Naive thymus-derived CD8-positive, alpha-beta T cell (primary cell): ENCODE measurements at places on chromosomes 5 and 9.
A peak's percentile ranks its signal among the peaks of the same experiment; 100 is the strongest.

DNA sequence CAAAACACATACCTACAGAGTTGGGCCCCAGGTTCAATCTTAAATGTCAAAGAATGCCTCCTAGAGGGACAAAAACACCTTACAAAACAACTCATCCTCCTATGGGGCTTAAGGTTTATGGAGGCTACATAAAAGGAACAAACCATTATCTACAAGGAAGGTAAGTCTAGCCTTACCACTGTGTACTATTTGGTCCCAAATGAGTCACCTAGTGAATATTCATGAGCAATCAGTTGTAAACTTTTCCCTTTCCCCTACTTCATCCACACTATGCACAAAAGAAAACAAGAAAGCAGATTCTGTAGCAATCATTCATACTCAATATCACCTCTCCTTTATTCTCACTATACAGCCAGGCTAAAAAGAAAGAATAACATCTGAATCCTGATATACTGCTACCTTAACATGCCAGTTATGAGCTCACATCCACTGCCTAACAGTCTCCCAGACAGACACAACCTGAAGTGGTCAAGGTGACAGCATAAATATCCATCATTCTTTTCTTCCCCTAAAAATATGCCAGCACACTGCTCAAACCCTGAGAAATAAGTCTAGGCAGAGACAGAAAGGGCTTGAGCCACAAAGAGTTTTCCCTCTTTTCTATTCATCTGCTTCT is 6.2 kb downstream of the OXCT1 start:
- peaks cover 31% of the 10 kb centered on the region for H3K36me3 ChIP-seq
- H3K4me1 ChIP-seq, result peaks cover 64% of the 10 kb centered on the region
- no peaks in the 10 kb centered on the region for H3K27me3 ChIP-seq
- peak overlapping the region; percentile 23 for H3K27ac ChIP-seq
- DNase-seq, result no peak
- no peak overlapping the region for H3K4me3 ChIP-seq

- DNase-seq, result no peak
- no peak overlapping the region for H3K4me3 ChIP-seq
- no peaks in the 10 kb centered on the region for H3K36me3 ChIP-seq
- peaks cover 6% of the 10 kb centered on the region for H3K4me1 ChIP-seq
- H3K27ac ChIP-seq, result no peak overlapping the region
- H3K27me3 ChIP-seq, result peaks cover 22% of the 10 kb centered on the region
Measured at GRCh38 chr5:107393851-107394250, 276.9 kb downstream of the EFNA5 start.

- no peak for DNase-seq
- H3K4me3 ChIP-seq, result no peak overlapping the region
- no peak overlapping the region for H3K27ac ChIP-seq
- no peaks in the 10 kb centered on the region for H3K36me3 ChIP-seq
- peaks cover 11% of the 10 kb centered on the region for H3K27me3 ChIP-seq
Measured at GRCh38 chr9:72262063-72262462, 102.9 kb downstream of the ZFAND5 start.

DNA sequence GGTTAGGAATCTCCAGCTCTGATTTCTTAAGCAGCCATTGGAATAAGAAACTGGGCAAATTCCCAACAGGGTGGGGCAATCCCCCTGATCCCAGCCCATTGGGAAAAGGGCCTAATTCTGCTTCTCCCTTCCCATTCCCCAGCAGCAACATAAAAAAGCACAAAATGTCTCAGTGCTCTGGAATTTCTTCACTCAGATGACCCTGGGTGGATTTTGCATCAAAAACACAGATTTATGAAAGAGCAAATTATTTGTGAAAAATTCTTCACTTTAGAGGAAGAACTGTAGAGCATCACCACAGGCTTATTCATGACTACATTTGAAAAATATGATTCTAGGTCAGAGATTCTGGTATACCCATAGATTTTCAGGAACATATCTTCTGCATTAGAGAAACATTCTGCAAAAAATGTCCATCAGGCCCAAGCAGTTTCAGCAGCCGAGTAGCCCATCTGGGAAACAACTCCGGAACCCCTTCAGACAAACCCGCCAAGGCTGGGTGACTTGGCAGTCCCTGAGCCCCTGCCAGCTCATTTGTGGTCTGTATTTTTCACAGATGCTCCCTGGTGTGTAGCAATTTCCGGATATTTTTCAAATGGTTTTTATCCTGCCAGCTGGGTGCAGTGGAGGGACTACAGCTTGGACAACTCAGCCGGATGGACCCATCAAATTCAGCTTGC is 102.1 kb upstream of the RANBP3L start:
- no peak overlapping the region for H3K4me3 ChIP-seq
- H3K27ac ChIP-seq, result no peak overlapping the region
- no peak for DNase-seq
- no peaks in the 10 kb centered on the region for H3K4me1 ChIP-seq
- H3K27me3 ChIP-seq, result peaks cover 10% of the 10 kb centered on the region
- no peaks in the 10 kb centered on the region for H3K36me3 ChIP-seq

DNA sequence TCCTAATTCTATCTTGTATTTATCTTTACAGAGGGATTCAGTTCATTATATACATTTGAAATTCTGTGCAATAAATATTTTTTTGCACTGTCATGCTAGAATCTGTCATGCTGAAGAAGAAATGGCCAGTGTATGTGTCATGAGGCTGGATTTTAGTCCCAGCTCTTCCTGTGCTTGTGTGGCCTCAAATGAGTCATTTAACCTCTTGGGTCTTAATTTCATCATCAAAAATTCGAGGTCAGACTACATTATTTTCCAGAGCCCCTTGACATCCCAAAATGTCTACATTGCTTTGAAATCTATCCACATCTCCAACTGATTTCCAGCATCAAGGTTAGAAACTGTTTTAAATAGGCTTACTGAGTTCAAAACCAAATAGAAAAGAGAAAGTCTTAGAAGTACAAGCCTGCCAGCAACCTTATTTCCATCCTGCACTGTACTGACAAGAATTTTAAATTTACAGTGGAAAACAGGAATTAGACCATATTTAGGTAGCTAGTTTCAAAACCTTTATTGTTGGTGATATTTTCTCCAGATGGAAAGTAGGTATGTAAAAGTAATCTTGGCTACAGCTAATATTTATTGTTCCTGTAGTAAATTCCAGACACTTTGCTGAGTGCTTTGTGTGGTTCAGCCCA is 96.7 kb upstream of the MAMDC2 start:
- peaks cover 10% of the 10 kb centered on the region for H3K27me3 ChIP-seq
- H3K27ac ChIP-seq, result no peak overlapping the region
- no peaks in the 10 kb centered on the region for H3K36me3 ChIP-seq

DNA sequence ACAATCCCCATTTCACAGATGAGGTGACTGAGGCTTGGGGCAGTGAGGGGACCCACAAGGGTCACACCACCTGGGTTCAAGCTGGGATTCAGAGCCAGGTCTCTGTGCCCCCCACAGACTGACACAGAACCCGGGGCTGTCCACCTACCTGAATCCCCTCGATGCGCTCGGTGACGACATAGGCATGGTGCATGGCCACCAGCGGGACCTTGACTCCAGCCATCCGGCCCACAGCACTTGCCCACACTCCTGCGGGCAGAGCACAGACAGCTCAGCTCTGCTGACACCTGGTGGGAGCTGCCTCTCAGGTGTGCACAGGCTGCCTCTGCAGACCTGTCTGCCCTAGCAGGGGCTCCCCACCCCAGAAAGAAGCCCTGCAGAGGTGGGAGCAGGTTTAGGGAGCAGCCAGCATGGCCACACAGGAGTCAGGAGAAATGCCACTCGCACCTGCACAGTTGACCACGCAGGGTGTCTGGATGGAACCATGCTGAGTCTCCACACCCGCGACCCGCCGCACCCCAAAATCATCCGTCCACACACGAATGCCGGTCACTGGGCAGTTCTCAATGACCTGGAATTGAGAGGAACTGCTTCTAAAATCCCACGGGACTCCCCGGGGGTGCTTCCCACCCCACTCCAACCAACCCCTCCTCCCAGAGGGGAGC is 8.4 kb downstream of the SARDH start:
- peaks cover 6% of the 10 kb centered on the region for H3K27me3 ChIP-seq
- no peak overlapping the region for H3K27ac ChIP-seq
- H3K36me3 ChIP-seq, result no peaks in the 10 kb centered on the region
- no peak for DNase-seq

DNA sequence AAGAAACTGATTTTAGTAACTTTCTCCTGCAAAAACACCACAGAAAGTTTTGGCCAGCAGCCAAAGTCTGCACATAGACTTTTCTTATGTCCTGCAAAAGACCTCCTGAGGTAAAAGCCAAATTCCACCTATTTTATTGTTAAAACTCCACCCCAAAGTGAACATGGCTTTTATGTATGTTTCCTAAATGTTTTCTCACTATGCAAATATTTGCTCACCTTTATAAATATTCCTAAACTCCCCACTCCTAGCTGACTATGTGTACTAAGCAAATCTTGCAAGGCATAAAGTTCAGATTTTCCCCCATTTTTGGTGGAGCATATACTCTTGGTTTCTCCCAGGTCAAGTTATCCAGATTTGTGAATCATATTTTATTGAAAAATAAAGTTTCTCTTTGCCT is 446.2 kb downstream of the DNAH5 start:
- H3K4me3 ChIP-seq, result no peak overlapping the region
- no peak overlapping the region for H3K27ac ChIP-seq
- no peak for DNase-seq
- no peaks in the 10 kb centered on the region for H3K36me3 ChIP-seq
- H3K4me1 ChIP-seq, result no peaks in the 10 kb centered on the region
- H3K27me3 ChIP-seq, result no peaks in the 10 kb centered on the region
